Fibroblast of villous mesenchyme (primary cell): ENCODE measurements at places on chromosomes 2 and 18. TPM values are rescaled to one million over a fixed set of nuclear protein-coding genes. Genes with fewer than 3 reads are reported as not detected.
A peak's percentile ranks its signal among the peaks of the same experiment; 100 is the strongest.

- DNase-seq = no peak
Measured at GRCh38 chr2:8219631-8220355, 462.1 kb upstream of the ID2 start.

DNA sequence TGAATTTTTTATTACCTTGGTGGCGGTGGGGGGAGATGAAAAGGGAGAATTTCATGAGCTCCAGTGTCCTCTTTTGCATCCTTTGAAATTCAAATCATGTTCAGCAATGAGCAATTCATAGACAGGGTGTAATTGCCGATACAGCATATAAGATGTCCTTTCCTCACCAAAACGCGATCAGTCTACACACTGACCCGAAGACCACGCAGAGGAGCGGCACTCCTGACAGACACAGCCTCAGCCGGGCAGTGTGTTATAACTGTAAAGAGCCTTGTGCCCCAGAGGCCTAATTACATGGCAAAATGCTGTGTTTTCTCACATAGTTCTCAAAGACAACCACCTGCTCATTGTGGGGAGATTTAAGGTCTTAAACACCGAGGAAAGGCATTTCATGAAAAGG lies 38.4 kb upstream of the APCDD1 start:
- DNase-seq = no peak

DNA sequence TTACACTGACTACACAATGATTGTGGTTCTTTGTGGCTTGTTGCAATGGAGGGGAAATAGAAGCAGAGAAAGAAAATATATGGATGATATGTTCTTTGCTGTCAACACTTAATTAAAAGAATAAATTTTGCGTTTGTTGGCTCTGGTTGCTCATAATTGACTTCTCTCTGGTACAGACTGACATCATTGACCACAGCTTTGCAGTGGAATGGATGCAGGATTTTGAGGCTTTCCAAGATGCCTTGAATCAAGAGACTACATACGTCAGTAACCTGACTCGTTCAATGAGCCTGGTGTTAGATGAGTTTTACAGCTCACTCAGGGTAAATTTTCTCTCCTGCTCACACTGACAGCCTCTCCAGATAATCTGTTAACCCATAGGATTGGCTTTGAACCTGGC lies 9.9 kb downstream of the GPN1 start:
- no peak for DNase-seq

- DNase-seq = no peak
Measured at GRCh38 chr2:144894612-144895599, 375.0 kb upstream of the ZEB2 start.

DNA sequence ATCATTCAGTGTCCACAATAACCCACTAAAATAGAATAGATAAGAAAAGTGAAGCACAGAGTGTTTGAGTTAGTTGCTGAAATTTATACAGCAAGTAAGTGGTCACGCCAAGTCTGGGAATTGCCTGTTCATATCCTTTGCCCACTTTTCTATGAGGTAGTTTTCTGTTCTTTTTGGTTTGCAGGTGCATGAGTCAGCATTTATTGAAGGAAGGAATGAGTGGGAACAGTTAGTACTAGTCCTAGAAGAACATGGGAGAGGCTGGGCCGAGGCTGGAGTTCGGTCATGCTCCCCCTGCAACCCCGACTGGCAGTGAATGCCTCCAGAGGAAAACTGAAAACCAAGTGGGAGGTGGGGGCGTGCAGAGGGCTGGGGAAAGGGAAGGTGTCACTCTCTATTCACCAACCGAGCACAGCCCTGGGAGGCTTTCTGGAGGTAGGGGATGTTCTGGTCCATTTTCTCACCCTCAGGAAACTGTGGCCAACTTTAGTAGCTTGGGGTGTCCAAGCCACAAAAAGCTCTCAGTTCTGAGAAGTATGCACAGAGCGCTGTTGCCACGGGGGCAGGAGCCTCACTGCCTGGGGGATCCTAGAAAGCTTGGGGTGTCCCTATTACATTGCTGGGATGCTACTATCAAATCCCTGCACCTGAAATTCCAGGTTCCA lies 41.4 kb downstream of the FOSL2 start:
- no peak for DNase-seq

DNA sequence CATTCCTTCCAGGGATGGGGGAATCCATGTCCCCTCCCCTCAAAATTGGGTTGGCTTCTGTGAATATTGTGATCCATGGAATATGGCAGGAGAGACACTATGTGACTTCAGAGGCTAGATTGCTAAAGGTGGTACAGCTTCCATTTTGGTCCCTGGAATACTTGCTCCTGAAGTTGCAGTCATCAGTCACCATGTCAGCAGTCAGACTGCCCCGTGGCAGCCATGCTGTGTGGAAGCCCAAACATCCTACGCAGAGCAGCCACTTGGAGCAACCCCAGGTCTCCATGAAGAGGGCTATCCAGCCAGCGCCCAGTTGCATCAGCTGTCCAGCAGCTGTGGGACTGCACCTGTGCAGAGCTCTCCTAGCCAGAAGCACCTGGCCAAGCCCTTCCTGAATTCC lies 15.8 kb upstream of the KDSR start:
- no peak for DNase-seq

DNA sequence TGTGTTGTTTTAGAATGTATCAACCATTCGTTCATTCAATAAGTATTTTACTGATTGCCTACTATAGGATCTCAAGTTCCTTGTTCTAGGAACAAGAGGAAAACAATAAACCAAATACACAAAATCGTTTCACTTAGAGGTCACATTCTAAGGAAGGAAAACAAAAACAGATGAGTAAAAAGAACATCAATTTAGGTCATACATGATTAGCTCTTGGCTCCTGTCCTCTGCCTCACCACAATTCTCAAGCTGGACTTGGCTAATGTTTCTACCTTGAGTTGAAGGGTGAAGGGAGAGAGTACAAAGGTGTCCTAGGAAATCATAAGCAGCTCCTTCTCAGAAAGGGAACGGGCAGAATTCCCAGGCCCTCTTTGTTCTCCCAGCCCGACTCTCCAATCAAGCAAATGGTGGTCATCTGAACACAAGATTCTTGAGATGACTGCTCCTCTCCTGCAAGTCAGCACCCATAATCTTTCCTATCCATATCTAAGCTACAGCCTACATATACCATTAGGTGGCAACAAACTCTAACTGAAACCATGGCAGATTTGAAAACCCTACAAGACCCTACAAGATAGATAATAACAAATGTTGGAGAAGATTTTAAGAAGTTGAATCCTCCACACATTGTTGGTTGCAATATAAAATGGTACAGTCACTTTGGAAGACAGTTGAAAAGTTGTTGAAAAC lies 76.0 kb downstream of the CBLN2 start:
- DNase-seq = peak; percentile 1

The ACAA2 gene
- total RNA-seq = 31.5 and 36.1 TPM in 2 replicates

The C2orf15 gene
- not detected in 2 replicates for total RNA-seq

The GPR39 gene
- total RNA-seq = 3.2 and 5.6 TPM in 2 replicates
